ENCODE measurements at places on chromosomes 1 and 21. TPM values are rescaled to one million over a fixed set of nuclear protein-coding genes. Genes with fewer than 3 reads are reported as not detected.

- H3K27ac ChIP-seq, result no peak overlapping the region
- no peak for DNase-seq
- no peaks in the 10 kb centered on the region for H3K4me1 ChIP-seq
- no peak overlapping the region for H3K4me3 ChIP-seq
- no peaks in the 10 kb centered on the region for H3K36me3 ChIP-seq
- H3K27me3 ChIP-seq, result no peaks in the 10 kb centered on the region
Observed at GRCh38 chr1:108097018-108097417, 103.1 kb downstream of the SLC25A24 start.

DNA sequence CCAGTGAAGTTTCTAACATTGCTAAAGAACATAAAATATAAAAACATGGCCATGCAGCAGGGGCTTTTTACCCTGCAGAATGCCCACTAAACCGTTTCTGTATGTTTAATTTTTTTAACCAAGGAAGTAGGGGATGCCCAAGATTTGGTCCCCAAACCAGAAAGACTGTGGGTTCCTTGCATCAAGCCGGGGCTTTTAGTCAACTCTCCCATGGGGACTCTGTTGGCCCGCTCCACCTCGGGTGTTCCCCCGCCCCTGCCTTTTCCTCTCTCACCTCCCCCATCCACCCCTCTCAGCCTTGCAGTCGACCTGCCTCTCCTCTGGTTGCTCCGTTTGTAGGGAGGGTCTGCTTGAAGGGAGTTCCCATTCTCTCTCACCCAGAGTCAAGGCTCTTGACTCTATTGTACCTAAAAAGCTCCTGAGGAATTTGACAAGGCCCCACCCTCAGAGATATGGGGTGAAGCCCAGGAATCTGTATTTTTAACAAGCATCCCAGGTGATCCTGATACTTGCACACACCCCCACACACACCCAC, 117.5 kb downstream of the TOMM20 start:
- DNase-seq, result no peak
- H3K4me3 ChIP-seq, result no peak overlapping the region
- peaks cover 10% of the 10 kb centered on the region for H3K4me1 ChIP-seq
- no peaks in the 10 kb centered on the region for H3K36me3 ChIP-seq

CLDN19 gene
- total RNA-seq, result not detected

PADI4 gene
- total RNA-seq, result not detected

CD101 gene
- not detected for total RNA-seq

Measured in IMR-90 (cell line).